Stimulated activated CD8-positive, alpha-beta memory T cell treated with anti-CD3 and anti-CD28 coated beads, Interleukin-4, amount 100 ng/mL, for 4 hours (primary cell): ENCODE measurements at places on chromosomes 5 and 9.

DNA sequence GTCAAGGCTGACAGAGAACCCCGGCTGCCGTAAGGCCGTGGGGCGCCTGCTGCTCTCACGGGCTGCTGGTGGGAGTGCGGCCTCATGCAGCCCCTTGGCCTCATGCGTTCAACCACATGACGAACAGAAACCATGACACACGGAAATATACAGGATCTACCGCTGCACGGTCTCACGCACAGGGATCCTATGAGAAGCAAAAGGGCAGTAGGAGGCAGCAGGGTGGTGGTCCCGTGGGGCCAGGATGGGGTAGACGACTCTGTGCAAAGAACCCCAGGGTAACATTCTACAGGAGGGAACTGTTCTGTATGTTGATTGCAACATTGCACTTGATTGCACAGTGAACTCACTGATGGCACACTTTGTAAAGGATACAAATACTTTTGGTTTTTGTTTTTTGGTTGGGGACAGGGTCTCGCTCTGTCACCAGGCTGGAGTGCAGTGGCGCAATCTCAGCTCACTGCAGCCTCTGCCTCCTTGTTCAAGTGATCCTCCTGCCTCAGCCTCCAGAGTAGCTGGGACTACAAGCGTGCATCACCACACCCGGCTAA, 51.6 kb downstream of the NACC2 start:
- DNase-seq: no peak

DNA sequence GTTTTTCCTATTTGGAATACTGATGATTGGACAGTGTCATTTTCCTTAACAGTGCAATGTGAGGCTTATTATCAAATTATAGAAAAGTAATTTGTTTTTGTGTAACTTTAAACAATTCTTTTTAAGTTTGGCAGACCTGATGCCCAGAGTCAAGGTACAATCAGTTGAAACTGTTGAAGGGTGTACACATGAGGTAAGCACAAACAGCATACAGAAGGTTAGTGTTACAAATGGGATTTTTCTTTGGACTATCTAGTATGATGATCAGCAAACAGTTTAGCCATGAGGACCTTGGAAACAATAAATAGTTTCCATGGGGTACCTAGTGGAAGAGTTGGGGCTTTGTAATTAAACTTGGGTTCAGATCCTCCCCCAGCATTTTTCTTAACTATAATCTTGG, 16.2 kb downstream of the MTREX start:
- no peak for DNase-seq

DNA sequence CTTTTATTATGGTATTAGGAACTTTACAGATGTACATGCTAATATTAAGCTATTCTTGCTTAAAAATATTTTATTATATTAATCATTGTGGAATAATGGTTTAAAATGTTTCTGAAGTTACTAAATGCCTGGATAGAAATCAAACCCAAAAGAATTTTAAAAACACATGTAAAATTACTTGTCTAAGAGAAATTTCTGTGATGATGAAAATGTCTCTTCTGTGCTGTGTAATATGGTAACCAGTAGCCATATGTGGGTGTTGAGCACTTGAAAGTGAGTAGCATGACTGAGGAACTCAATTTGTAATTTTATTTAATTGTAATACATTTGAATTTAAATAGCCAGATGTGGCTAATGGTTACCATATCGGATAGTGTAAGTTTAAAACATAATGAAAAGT, 66.7 kb upstream of the HSPB3 start:
- no peak for DNase-seq

DNA sequence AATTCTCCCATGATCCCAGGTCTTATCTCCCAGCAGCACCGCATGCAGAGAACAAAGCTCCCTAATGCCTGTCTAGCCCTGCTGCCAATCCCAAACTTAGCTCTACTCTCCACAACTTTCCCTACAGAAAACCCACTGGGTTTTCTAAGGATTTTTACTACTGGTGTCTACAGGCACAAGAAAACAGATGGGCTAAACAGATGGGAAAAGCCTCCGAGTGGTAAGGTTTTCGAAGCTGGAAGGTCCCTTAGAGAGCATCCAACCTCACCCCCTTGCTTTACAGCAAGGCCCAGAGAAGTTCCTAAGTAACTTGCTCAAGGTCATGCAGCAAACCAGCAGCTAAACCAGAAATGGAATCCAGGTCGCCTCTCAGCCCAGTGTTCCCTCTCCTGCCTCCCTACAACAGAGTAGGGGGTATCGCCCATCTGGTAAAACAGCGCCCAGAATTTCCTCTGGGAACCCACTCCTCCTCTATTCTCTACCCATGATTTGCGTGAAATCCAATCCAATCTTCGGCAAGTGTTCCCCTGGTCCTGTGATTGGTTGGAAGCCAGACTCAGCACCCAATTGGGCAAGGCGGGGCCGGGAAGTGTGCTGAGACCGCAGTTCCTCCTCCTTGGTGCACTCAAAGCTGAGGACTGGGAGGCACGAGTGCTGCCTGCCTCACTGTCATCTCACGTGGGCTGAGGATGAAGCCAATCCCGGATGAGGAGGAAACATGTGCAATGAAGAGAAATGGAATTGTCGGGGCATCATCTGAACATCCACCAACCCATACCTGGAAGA, 20.8 kb downstream of the CPLX2 start:
- no peak for DNase-seq

DNA sequence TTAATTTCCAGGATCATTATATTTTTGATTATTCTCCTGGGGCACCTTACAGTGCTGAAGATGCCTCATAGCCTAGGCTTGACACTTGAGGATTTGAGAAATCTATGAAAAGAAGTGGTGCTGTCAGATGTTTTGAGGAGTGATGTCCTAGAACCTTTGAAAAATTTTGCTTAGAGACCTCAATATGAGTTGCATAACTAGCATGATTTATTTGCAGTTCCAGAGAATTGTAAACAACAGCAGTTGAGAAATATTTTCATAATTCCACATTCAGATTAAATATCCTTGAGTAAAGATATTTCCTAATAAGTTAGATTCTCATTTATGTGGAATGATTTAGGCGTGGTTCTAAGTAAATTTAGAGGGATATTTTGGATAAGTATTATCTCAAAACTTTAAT, 225.8 kb downstream of the ADAMTSL1 start:
- DNase-seq: no peak

DNA sequence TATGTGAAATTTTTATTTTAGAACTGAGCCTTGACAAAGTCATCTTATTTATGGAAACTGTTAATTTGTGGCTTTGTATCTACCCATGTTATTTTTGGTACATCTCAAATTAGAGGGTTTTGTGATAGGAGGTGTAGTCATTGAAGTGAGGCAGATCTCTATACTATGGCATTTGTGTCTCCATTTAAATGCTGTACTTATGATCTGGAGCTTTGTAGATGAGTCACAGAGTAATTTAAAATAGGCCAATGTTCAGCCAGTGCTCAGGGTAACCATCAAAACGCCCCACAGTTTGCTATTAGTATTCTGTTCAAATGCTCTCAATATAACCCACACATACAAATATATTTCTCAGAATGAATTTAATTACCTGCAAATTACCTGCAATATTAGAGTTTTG, 351.5 kb upstream of the KLF9 start:
- DNase-seq: no peak

- DNase-seq: no peak
Measured at GRCh38 chr5:103620851-103621547, 58.4 kb upstream of the NUDT12 start.

- DNase-seq: no peak
Measured at GRCh38 chr9:98807814-98808195, 335 bp downstream of the GALNT12 start.

DNA sequence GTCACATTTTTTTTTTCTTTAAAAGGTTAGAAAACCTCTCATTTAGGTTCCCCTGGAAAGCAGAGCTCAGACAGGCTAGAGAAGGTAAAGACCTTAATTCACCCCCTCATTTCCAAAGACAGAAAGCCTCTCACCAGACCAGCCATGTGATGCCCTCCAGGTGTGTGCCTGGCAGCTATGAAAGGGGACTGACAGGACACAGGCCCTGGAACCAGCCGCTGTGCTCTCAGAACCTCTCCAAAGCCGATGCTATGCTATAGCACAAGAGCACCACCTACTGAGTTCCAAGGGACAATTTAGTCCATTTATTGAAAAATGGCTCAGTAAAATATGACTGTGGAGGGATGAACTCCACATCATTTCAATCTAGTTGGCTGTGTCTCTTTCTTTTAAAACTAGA, 48.8 kb downstream of the FANCC start:
- no peak for DNase-seq

DNA sequence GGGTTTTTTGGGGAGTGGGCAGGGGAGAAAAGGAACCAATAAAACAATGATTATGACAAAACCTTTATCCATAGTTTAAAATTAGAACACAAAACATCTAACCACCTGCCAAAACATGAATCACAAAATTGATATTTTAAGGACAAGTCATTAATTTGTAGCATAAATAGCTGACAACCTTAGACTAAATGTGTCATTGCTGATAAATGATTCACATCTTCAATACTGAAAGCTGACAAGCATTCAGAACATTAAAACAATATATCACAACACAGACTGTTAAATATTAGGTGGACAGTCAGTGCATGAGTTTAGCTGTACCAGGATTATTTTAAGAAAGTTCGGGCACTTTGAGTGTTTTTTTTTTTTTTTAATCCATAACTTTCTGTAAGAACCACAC, 71.5 kb downstream of the NR3C1 start:
- no peak for DNase-seq

GRCh38 chr5:170536525-170536924, 32.7 kb downstream of the KCNIP1 start:
- no peak for DNase-seq

- no peak for DNase-seq
Measured at GRCh38 chr5:136080113-136080482, 51.3 kb downstream of the TGFBI start.

GRCh38 chr5:135447298-135447929, at the start of gene DCANP1:
TSS of gene DCANP1 (minus strand) at chr5:135447348. CDS start at chr5:135447108, 240 bp downstream.
- DNase-seq: no peak

- no peak for DNase-seq
Measured at GRCh38 chr9:91848146-91848545, 101.9 kb downstream of the ROR2 start.

- DNase-seq: no peak
Measured at GRCh38 chr5:139064613-139065012, 133.6 kb downstream of the SIL1 start.

GRCh38 chr5:142183561-142183960, 75.0 kb downstream of the NDFIP1 start:
- no peak for DNase-seq

GRCh38 chr9:117827456-117827855, 123.3 kb downstream of the TLR4 start:
- DNase-seq: no peak

DNA sequence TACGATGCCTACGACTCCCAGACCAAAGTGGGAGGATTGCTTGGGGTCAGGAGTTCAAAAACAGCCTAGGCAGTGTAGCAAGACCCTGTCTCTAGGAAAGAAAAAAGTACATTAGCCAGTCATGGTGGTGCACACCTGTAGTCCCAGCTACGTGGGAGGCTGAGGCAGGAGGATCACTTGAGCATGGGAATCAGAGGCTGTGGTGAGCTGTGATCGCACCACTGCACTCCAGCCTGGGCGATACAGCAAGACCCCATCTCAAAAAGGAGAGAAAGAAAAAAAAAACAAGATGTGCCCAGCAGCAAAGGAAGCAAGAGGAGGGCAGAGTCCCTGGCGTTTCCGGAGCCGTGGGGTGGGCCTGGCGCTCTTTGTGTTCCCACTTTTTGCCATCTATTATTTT, 79.4 kb upstream of the CACNA1B start:
- DNase-seq: no peak

DNA sequence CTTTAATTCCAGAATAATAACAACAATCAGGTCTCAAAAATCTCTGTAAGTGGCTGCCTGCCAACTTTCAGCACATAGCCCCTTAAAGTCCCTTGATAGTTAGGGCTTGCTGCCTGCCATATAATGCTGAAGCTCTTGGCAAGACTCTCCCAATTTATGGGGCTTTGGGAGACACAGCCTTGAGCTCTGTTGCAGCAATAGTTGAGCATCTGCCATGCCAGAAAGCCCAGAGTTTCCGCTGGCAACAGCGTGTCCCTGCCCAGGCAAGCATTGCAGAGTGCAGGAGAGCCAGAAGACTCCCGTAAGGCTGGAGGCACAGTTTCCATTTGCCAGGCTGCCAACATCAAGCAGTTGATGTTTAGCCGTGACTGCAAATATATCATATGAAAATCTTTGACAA, 678.5 kb upstream of the NUDT12 start:
- DNase-seq: no peak

- DNase-seq: no peak
Measured at GRCh38 chr5:129171194-129171944, 76.8 kb downstream of the ISOC1 start.

- no peak for DNase-seq
Measured at GRCh38 chr5:135976216-135976615, 21.4 kb upstream of the LECT2 start.

GRCh38 chr5:657570-657969, 35.6 kb downstream of the TPPP start:
- DNase-seq: no peak

- no peak for DNase-seq
Measured at GRCh38 chr9:125690679-125691078, 16.3 kb downstream of the MAPKAP1 start.

GRCh38 chr9:132773764-132774339, 103.6 kb downstream of the GTF3C4 start:
- no peak for DNase-seq

- DNase-seq: no peak
Measured at GRCh38 chr9:95003689-95004410, 277.4 kb downstream of the AOPEP start.

GRCh38 chr5:87233143-87233542, 34.5 kb upstream of the RASA1 start:
- DNase-seq: no peak

- DNase-seq: no peak
Measured at GRCh38 chr9:129033216-129033615, 3.2 kb upstream of the MIGA2 start.

DNA sequence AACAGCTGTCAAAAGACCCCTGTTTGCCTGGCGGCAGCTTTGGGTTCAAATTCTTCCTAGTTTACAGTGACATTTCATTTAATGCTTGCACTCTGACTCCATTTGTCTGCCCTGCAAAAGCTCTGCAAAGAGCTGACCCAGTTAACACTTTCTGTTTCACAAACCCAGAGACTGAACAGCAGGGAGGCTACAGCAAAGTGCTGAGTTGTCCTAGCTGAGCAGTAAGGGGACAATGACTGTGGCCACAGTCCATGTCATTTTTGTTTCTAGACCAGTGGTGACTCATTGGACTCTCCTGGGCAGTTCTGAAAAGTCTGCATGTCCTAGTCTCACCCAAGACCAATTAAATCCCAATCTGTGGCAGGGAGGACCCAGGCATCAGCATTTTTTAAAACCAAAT, 994.8 kb upstream of the WWC1 start:
- DNase-seq: no peak

DNA sequence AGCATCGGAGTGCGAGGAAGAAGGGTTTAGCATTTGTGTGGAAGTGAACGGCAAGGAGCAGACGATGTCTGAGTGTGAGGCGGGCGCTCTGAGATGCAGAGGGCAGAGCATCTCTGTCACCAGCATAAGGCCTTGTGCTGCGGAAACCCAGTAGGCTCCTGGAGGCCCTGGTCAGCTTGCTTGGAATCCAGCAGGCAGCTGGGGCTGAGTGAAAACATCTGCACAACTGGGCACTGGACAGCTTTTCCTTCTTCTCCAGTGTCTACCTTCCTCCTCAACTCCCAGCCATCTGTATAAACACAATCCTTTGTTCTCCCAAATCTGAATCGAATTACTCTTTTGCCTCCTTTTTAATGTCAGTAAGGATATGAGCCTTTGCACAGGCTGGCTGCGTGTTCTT, 72.1 kb downstream of the C7 start:
- no peak for DNase-seq

- DNase-seq: no peak
Measured at GRCh38 chr5:96407436-96407835, 25.6 kb downstream of the PCSK1 start.
